NCI-H2081 (cell line): ENCODE measurements at places on chromosomes 5 and 9.

DNA sequence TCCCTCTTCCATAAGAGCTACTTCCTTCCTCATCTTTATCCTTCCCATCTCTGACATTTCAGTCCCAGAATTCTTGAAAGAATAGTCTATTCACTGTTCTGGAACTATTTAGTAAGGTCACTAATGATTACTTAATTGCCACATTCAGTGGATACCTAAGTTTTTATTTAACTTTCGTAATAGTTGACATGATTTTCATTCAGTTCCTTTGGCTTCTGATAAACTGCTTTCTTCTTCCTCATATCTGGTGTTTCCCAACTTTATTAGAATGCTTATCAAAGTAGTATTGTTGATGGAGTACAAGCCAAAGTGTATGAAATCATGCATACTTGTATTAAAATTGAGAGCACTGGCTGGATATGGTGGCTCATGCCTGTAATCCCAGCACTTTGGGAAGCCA, 10.8 kb downstream of the UBE2D2 start:
- no peak for DNase-seq

GRCh38 chr5:137507150-137507549, 8.0 kb upstream of the SPOCK1 start:
- no peak for DNase-seq

DNA sequence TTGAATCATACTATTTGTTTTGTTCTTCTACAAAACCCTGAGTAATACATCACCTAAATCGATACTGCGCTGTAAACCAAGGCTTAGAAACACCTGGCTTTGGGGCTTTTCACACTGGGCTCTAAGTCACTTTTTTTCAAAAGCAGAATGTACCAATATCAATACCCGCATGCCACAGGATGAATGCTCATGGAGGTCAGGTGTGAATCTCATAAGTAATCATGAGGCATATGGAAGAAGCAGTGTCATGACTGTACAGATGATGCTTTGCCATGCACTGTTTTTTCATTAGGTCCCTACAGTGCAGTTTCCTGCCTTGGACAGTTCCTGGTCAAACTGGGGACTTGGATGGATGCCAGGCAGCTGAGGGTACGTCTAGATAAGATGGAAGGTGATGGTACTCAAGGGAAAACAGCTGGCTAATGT, 49.0 kb upstream of the ATG10 start:
- no peak for DNase-seq

- peak; percentile 30 for DNase-seq
Measured at GRCh38 chr5:52989025-52989780, at the start of gene ITGA2. TSS of gene ITGA2 (plus strand) at chr5:52989352. CDS start at chr5:52989469, 117 bp downstream.

GRCh38 chr9:124776954-124777648, at the start of gene OLFML2A:
TSS of gene OLFML2A (plus strand) at chr9:124777133. CDS start at chr9:124777271, 138 bp downstream.
- DNase-seq, result no peak

DNA sequence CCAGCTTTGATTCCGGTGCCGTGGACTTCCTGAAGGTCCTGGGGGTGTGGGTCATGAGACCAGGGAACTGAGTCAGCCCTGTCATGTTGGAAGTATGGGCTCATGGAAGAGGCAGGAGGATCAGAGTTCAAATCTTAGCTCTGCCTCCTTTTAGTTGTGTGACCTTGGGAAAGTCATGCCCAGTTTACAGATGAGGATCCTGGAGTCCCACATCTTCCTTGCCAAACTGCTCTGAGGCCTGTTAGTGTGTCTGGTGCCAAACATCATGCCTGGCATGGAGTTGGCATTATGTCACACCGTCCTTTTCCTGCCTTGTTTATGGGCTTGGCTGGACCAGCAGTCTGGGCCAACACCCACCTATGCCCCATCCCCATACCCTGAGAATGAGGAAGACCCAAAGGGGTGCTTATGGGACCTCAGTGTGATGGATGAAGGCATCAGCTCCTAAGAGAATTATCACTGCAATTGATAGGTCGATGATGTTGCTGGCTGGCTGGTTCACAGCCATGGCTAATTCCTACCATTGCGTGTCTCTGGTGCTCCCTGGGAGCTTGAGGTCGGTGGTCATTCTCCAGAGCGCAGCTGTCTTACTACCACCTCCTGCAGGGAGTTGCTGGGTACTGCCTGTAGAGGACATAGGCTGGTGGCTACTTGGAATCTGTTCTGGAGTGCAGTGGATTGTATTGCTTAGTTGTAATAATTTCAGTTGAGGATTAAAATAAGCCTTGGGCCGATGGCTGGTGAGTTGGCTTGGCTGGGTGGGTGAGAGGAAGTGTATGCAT, 140.5 kb upstream of the PITX1 start:
- DNase-seq, result no peak

GRCh38 chr5:34738381-34738780, 82.3 kb downstream of the RAI14 start:
- no peak for DNase-seq

GRCh38 chr5:150670275-150670947, 9.4 kb downstream of the MYOZ3 start:
- DNase-seq, result no peak

DNA sequence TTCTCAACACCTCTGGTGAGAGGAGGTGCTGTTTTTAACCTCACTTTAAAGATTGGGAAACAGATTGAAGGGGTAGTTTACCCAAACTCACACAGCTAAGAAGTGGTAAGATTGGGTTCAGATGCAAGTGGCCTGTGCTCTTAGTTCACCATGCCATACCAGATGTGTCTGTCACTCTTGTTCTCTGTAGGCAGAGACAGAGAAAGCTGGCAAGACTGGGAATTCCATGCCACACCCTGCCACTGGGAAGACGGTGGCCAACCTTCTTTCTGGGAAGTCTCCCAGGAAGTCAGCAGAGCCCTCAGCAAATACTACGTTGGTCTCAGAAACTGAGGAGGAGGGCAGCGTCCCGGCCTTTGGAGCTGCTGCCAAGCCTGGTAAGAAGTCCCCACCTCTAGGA, 11.0 kb downstream of the TCOF1 start:
- no peak for DNase-seq

- DNase-seq, result no peak
Measured at GRCh38 chr9:76637416-76637815, 126.8 kb upstream of the PCA3 start.

GRCh38 chr5:39187831-39188731, 31.3 kb downstream of the FYB1 start:
- DNase-seq, result no peak

DNA sequence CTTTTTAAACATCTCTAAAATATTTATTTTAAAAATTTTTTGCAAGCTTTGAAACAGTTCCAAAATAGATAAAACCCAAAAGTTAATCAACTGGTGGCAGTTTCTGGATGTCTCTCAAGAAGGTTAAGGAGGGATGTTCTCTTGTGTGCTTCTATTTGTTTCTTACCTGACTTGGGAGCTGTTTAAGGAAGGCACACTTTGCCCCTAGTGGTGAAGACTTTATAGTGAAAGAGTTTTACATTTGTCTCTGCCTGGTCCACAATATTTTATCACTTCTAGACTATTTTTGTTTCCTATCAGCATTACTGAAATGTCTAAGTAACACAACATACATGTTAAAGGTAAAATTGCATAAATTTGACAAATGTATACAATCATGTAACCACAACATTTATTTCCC, 552.8 kb downstream of the SEMA5A start:
- DNase-seq, result no peak

DNA sequence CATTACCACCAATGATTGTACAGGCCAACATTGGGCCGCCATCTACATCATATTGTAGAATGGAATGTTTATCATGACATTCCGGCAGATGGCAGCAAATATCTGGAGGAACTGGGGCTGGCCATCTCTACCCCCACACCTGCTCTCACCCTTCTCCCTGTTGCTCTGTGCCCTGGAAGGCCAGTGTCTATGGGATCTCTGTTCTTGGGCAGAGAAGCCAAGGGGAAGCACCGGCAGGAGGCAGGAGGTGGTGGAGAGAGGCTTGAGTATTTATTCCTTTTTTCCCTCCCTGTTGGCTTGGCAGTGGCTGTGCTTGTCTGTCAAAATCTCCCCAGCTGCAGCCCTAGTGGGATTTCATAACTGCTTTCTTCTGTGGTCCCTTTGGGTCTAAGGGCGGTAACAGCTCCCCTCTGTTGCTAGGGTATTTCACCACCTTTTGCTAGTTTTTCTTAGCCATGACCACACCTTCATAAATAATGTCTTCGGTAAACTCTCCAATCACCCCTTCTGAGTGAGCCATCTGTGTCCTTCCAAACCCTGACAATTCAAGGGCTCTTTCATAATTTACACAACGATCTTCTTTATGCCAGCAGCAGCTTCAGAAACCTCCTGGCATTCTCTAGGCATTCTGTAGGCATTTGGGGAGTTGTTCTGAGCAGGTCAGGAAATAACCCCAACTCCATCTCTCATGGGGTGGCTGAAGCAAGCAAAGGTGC, 225.8 kb downstream of the MELK start:
- DNase-seq, result peak; percentile 2

- DNase-seq, result no peak
Measured at GRCh38 chr9:77952635-77953328, 78.8 kb downstream of the GNAQ start.

- no peak for DNase-seq
Measured at GRCh38 chr9:71897577-71897976, 13.4 kb downstream of the ABHD17B start.
